ENCODE measurements at places on chromosomes 7 and 10.

GRCh38 chr10:114308531-114309363, 69.7 kb downstream of the VWA2 start:
- DNase-seq: no peak

DNA sequence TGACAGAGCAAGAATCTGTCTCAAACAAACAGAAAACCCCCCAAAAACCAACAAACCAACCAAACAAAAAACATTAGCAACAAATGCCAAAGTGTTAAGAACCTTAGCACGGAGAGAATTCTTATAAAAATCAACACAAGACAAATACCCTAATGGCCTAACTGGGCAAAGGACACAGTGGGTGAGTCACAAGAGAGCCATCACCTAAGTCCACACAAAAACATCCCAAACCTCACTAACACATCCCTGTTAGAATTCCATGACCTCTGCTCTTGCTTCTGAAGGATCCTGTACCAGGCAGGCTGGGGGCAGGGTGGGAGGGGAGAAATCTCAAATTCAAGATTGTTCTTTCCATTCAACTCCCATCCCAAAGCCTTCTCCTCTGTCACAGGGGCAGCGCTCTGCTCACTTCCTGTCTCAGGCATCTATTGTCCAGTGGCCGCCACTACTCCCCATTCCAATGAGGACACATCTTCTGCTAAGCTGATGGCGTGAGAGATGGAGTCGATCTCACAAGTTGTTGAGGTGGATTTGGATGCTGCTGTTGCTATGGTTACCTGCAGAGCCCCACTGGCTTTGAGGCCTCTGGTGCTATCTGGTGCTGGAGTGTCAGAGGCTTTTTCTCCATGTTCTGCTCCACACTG, 9.2 kb downstream of the IL15RA start:
- DNase-seq: no peak

DNA sequence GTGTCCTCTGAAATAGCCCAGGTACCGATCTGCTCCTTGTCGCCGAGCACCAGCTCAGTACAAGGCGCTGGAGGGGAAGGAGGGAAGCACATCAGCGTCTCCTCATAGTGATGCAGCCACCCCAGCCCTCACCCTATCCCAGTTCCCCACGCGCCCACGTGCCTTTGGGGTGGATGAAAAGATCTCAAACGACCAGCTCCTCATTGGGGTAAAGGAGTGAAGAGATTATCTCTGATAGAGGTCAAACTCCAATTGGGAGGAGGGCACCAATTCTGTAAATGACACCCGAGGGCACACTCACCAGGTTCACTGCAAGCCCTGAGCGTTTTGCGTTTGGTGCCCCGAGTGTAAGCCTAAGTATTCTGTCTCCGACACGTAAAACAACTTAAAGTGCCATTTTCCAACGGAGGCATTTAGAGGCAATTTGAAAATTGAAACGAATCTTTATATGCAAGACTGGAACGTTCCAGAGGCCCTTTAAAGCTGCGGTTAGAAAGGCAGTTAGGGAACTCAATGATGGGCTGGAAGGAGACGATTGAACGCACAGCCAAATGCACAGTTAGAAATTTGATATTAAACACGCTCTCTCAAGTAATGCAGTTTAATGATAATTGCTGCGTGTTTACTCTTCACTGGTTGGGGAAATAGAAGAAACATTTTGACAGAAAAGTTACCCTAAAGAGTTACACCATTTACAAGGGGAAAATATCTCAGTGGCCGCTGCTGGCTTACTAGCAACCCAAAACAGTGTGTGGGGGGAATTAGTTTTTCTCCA, 8.9 kb upstream of the EMX2 start:
- DNase-seq: no peak

- DNase-seq: no peak
Observed at GRCh38 chr7:27567266-27567665, 95.4 kb downstream of the HIBADH start.

- DNase-seq: no peak
Observed at GRCh38 chr10:71482620-71483019, 85.9 kb downstream of the CDH23 start.

DNA sequence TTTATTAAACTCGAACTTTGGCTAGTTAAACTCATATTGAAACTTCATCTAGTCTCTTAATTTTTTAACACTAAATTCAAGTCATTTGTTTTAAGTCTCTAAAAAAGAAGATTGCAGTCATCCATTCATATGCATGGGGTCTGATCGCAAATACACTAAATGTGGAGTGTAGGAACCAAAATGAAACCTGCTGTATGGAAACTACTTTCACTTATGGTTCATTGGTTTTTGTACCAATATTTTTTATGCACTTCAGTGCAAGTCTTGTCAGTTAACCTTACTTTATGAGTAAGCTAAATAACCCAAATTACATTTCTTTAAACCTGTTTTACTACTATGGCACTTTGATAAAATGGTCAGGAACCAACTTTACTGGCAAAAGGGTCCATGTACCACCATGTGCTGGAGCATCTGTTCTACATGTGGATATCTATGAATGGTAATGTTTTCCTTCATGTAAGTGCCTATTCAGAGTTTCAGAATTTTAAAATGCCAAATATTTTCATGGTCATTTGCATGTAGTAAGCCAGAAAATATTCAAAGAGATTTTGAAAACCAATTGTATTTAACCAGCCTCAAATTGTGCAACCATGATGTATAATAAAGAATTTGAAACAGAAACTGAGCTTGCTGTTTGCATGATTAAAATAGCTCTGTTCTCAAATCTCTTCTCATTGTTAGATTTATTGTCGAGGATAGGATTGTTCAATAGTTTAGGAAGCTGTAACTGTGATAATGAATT, 7.6 kb upstream of the SUPV3L1 start:
- no peak for DNase-seq

GRCh38 chr10:9060314-9060713, 1005.8 kb downstream of the GATA3 start:
- no peak for DNase-seq

- DNase-seq: no peak
Observed at GRCh38 chr7:17300012-17300411, 1.6 kb downstream of the AHR start.

DNA sequence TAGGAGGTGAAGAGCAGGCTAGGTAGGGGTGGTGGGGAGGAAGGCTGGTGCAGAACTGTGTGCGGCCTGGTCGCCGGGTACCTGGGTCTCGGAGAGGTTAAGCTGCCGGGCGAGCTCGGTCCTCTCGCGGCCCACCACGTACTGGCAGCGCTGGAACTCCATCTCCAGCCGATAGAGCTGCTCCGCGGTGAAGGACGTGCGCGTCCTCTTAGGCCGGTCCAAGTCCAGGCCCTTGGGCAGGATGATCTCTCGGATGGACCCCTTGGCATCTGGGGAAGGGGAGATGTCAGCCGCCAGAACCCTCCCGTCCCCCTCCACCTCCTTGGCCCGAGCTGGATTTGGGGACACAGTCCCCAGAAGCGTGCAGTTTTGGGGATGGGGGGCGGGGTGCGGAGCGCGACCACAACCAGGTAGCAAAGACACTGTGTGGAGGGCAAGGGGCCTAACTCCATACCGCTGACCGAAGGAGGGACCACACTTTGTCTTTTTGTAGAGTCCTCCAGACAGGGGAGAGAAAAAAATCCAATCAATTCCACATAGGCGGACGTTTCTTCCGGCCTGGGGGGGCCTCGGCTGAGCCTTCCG, 1.6 kb downstream of the VAX1 start:
- no peak for DNase-seq

GRCh38 chr7:74575811-74576210, 81.7 kb upstream of the GTF2I start:
- DNase-seq: no peak

DNA sequence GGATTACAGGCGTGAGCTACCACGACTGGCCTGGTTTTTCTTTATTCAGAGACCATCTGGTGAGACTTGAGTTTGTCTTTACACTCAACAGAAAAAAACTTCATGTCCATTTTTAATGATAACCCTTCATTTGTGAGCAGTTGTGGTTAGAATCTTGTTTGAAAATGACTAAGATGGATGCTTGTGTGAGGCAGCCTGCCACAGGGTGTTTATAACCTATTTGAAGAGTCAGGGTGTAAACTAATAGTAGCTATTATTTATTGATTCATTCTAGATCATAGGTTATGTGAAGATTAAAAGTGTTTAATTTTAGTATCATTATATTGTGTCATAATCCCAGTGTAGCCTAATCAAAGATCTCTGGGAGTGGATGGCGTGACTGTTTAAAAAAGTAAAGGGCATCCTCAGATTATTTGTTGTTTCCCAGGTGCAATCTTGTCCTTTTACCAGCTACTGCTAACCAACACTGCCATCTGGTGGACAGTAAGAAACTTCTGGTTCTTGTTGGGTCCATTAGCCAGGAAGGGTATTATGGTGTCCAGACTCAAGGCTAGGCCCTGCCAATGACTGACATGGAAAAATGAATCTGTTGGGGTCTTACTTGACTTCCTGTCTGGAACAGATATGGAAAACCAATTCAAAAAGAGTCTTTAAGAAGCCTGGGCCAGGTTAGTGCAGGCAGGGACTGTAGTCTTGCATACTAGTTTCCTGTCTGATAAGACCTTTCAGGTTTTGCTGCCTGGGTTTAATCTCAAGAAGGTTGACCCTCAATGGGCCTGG, 24.9 kb downstream of the NRBF2 start:
- no peak for DNase-seq

DNA sequence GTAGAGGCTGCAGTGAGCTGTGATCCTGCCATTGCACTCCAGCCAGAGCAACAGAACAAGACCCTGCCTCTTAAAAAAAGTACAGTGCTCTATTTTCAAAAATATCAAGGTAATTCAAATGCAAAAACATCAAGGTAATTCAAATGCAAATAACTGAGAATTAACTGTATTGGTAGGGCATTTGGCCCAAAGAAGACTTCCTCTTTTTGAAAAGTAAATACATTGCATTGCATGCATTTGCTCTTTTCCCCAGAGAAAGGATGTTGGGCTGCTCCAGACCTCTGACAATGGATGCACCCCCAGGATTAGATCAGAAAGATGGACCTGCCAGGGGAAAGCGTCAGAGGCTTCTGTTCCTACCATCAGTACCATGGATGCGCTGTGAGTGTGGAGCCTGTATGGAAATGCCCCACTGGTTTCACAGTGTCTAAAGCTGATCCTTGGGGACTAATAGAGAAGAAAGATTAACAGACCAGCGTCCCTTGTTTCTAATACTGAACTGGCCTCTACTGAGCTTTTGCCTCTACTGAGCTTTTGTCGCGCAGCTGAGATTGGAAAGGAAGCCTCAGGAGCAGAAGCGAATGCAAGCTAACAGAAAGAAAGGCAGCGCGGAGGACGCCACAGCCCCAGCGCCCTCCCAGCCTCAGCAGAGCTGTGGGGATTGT, 93.5 kb upstream of the LYZL2 start:
- peak; percentile 28 for DNase-seq

DNA sequence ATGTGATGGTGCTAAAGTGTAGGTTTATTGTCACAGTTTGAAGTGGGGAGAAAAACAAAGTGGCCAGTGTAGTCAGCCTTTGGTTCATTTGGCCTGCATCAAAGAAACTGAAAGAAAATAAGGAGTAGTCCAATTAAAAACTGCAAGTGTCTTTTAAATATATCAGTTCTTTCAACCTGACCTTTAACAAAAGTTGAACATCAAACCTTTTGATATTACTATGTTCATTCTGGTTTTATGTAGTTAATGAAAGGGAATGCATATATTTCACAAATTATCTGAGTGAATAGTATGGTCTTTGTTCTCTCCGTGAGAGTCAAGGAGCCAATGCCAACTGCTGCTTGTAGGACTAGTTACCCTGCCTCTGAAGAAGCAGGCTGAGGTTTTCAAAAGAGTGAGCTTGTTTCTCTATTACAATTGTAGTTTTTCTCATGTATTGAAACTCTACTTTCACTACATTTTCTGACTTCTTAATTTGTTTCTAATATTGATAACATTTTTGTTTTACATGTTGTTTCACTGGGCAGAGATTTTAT, 1160.8 kb upstream of the LRRTM3 start:
- DNase-seq: no peak

DNA sequence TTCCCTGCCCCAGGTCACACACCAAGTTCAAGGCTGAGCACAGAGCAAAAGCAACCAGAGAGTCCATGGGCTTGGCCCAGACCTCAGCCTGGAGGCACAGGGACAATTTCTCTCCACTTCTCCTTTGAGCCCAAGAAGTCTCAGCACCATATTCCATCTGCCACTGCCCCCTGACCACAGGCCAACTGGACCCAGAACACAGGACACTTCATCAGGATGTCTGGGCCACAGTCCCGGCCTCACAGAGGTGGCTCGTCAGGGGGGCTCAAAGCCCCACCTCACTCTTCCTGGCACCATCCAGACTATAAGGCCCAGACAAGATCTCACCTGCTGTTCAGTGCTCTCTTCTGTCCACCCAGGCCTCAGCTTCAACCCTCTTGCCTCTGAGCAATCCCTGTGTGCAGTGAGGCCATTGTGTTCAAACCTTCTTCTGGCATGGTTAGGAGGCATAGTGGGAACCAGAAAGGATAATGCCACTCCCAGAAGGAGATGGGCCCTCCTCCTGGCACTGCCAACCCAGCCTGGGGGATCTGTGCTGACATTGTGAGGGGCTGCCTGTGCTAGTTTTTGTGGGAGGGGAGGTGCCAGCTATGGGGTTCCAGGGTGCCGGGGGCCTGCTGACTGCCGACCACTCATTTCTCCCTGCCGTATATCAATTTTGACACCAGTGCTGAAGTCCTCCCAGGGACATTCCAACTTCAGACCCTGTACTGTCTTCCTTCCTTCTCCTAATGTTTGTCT, 49.7 kb upstream of the ANTXRL start:
- DNase-seq: peak; percentile 5

DNA sequence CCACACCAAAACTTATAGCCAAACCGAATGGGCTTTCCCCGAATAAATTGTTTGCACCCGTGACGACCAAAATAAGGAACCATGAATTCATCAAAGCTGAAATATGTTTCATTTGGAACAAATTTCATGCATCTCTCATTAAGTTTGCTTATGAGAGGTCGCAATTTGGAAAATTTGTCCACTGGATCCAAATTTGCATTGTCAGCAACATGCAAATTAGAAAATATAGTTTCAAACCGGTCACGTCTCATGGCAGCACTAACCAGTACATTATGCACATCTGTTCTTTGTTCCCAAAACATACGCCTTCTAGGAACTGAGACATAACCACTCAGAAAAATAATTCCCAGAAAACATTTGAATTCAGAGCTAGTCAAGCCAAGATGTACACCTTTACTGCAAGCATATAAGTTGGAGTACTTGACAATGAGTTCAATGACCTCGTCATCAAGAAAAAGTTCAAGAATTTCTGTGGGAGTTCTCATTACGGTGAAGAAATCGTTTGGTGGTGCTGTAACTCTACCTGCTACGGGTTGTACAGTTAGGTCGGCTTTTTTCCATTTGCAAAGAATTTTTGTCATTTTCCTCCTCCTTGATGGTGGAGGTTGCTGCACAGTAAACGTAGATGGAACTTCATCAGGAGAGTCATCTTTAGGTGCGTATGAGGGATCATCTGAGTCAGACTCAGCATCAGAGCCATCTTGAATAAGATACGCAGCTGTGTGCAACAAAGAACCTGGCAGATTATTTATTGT, 22.5 kb downstream of the ERCC6 start:
- no peak for DNase-seq
